Fibroblast of villous mesenchyme (primary cell): ENCODE measurements at places on chromosomes 16 and 17. TPM values are rescaled to one million over a fixed set of nuclear protein-coding genes. Genes with fewer than 3 reads are reported as not detected.

The PDILT gene
- not detected in 2 replicates for total RNA-seq

The TAT gene
- total RNA-seq: under 0.01 TPM in 1 of 2 replicates, not detected in the other

The HEATR9 gene
- total RNA-seq: not detected in 2 replicates

The SULT1A4 gene
- 0.43 and 1.6 TPM in 2 replicates for total RNA-seq

The PRSS8 gene
- total RNA-seq: under 0.01 TPM in 1 of 2 replicates, not detected in the other

The DRC3 gene
- under 0.01 and 0.97 TPM in 2 replicates for total RNA-seq

The MAPK7 gene
- 14.7 and 24.2 TPM in 2 replicates for total RNA-seq

The PRPSAP1 gene
- total RNA-seq: 48.8 and 55.1 TPM in 2 replicates

The SLC12A3 gene
- total RNA-seq: not detected in 2 replicates

The HSBP1 gene
- total RNA-seq: 30.2 and 39.9 TPM in 2 replicates

The CHST6 gene
- total RNA-seq: under 0.01 TPM in 2 replicates

The RASL10B gene
- 6.4 and 12.1 TPM in 2 replicates for total RNA-seq

The AANAT gene
- not detected in 2 replicates for total RNA-seq

The KRT40 gene
- not detected in 2 replicates for total RNA-seq

The FXR2 gene
- total RNA-seq: 37.4 and 39.7 TPM in 2 replicates

The TP53TG3F gene
- under 0.01 TPM in 1 of 2 replicates, not detected in the other for total RNA-seq

The CA4 gene
- total RNA-seq: not detected in 2 replicates

The HOXB7 gene
- 1.7 and 2.6 TPM in 2 replicates for total RNA-seq

The MYH2 gene
- under 0.01 TPM in 1 of 2 replicates, not detected in the other for total RNA-seq

The CLEC3A gene
- not detected in 2 replicates for total RNA-seq

The SLC4A1 gene
- not detected in 2 replicates for total RNA-seq

The CX3CL1 gene
- total RNA-seq: 0.32 TPM in 1 of 2 replicates, not detected in the other

The CD300LG gene
- not detected in 2 replicates for total RNA-seq

The MTHFSD gene
- total RNA-seq: 11.6 and 14.7 TPM in 2 replicates

The RPH3AL gene
- 1.3 and 1.6 TPM in 2 replicates for total RNA-seq

The MMD gene
- total RNA-seq: 8.4 and 9.5 TPM in 2 replicates

The C16orf46 gene
- 0.86 and 0.97 TPM in 2 replicates for total RNA-seq

The EMP2 gene
- 10.6 and 13.0 TPM in 2 replicates for total RNA-seq

The TMIGD1 gene
- total RNA-seq: not detected in 2 replicates

The AOC2 gene
- 0.43 and 0.64 TPM in 2 replicates for total RNA-seq

The HBA2 gene
- total RNA-seq: not detected in 2 replicates

The ITGB3 gene
- 79.9 and 95.0 TPM in 2 replicates for total RNA-seq

The G6PC1 gene
- not detected in 2 replicates for total RNA-seq

The HOXB1 gene
- not detected in 2 replicates for total RNA-seq

The PYY gene
- not detected in 2 replicates for total RNA-seq

The CES5A gene
- total RNA-seq: not detected in 2 replicates

The CCL1 gene
- not detected in 2 replicates for total RNA-seq

The SHCBP1 gene
- total RNA-seq: 15.8 and 31.5 TPM in 2 replicates

The SNX20 gene
- total RNA-seq: not detected in 2 replicates

The RANGRF gene
- 8.2 and 13.5 TPM in 2 replicates for total RNA-seq

The TBC1D3C gene
- total RNA-seq: under 0.01 TPM in 1 of 2 replicates, not detected in the other

The PRSS21 gene
- 0.32 and 0.43 TPM in 2 replicates for total RNA-seq

The KRTAP17-1 gene
- total RNA-seq: not detected in 2 replicates

The CDK5R1 gene
- 0.64 and 0.86 TPM in 2 replicates for total RNA-seq

The OTOP3 gene
- not detected in 2 replicates for total RNA-seq

The CNGB1 gene
- not detected in 2 replicates for total RNA-seq

The TP53TG3 gene
- 0.32 TPM in 1 of 2 replicates, not detected in the other for total RNA-seq
